MCF 10A (cell line): ENCODE measurements at places on chromosomes 12 and 14.

DNA sequence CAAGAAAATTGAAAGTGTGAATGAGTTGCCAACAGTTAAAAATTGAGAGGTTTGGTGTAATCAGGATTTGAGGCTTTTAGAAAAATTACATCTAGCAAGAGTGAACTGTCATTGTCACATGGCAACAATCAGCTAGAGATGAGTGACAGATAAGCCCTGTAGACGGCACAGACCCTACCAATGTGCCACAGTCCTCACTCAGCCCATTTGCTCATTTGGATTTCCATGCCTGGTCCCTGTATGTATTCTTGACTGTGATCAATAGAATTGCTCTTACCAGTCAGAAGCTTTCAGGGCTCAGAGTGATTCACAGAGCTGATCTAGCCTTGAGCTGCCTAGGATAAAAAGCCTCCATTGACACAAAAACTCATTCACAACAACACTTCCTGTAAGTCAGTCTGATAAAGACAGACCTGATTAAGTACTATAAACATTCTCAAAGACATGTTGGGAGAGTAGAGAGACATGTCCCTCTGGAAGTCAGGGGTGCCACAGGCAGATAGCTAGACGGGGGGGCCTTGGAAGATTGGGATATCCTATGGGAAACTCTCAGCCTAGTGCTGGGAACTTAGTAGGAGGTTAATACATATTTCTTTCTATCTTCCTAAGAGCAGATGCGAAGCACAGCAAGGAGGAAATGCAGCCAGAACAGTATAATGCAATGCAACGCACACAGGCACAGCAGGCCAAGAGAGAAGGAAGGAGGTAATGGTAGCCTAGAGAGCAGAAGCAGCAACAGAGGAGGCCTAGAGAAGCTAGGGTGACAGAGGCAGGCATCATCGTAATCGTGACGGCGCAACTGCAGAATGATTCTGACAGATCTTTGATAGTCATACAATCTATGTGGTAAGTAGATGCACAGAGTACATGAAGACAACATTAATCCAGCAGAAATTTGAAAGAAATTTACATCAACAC lies 2.0 kb upstream of the PELI2 start:
- no peaks in the 10 kb centered on the region for H3K36me3 ChIP-seq
- H3K4me3 ChIP-seq = no peak overlapping the region
- no peak overlapping the region for H3K27ac ChIP-seq
- H3K4me1 ChIP-seq = no peaks in the 10 kb centered on the region
- no peak for DNase-seq

GRCh38 chr14:86987966-86988365 lies 1005.0 kb downstream of the GALC start:
- H3K27ac ChIP-seq = no peak overlapping the region
- H3K4me1 ChIP-seq = peaks cover 6% of the 10 kb centered on the region
- H3K36me3 ChIP-seq = no peaks in the 10 kb centered on the region
- no peaks in the 10 kb centered on the region for H3K27me3 ChIP-seq
- H3K4me3 ChIP-seq = no peak overlapping the region
- DNase-seq = no peak

DNA sequence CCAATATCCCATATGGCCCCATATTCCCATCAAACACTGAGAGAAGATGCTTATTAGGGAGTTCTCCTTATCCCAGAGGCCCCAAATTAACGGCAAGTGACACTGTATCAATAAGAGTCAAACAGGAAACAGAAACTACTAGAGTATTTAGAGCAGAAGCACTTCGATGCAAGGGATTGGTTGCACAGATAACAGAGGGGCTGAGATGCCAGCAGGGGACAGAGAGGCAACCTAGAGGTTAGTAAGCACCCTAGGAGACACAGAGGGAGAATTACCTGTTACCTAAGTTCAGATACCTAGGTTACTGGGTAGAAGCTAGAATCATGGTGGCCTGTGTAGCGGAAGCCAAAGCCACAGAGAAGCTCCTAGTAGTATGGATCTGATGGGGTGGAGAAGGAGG lies 2.9 kb downstream of the HEBP1 start:
- DNase-seq = no peak
- H3K27me3 ChIP-seq = no peaks in the 10 kb centered on the region
- no peak overlapping the region for H3K27ac ChIP-seq
- H3K4me3 ChIP-seq = no peak overlapping the region

- no peaks in the 10 kb centered on the region for H3K36me3 ChIP-seq
- H3K4me1 ChIP-seq = no peaks in the 10 kb centered on the region
- no peak for DNase-seq
- no peak overlapping the region for H3K4me3 ChIP-seq
- H3K27me3 ChIP-seq = no peaks in the 10 kb centered on the region
These were observed 161.1 kb upstream of the FOXN3 start for GRCh38 chr14:89578156-89578555.
